ENCODE measurements at places on chromosomes 1 and 21. TPM values are rescaled to one million over a fixed set of nuclear protein-coding genes. Genes with fewer than 3 reads are reported as not detected.

- DNase-seq: no peak
- peak overlapping the region; percentile 69 for H3K27ac ChIP-seq
- H3K27me3 ChIP-seq: no peaks in the 10 kb centered on the region
- no peaks in the 10 kb centered on the region for H3K4me1 ChIP-seq
Measured at GRCh38 chr1:85229574-85230097, 28.8 kb upstream of the SYDE2 start.

DNA sequence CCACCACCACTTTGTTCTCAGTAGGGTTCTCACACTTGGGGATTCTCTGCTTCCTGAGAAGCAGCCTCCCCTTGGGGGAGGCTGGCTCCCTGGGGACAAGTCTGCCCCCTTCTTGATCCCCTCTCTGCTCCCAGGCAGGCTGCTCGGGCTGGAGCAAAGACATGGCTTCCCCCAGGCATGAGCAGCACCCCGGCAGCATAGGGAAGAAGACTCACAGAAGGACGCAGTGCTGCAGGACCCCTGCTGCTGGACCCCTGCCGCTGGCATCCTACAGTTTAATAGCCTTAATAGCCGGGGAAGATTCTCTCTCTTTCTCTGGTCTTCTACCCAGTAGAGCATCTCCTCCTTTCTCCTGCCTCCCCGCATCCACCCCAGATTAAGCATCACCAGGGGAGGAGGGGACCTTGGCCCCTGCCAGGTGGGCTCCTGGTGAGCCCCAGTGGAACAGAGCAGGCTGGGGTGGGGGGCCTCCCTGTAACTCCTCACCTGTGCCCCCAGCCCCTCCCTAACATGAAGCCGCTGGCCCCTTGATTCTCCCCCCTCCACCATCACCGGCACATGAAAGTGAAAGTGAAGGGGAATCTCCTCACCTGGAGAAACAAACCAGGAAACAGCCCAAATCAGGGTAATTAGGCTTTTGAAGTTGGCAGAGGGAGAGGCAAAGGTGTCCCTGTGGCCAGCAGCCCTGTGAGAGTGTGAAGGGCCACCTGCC is 2.5 kb downstream of the WNT3A start:
- H3K36me3 ChIP-seq: no peaks in the 10 kb centered on the region
- H3K4me1 ChIP-seq: no peaks in the 10 kb centered on the region
- no peak for DNase-seq
- no peak overlapping the region for H3K27ac ChIP-seq
- peaks cover 21% of the 10 kb centered on the region for H3K27me3 ChIP-seq

Gene CR2
- 3.6 TPM for total RNA-seq

GRCh38 chr1:189605226-189605625 is 872.4 kb downstream of the BRINP3 start:
- no peaks in the 10 kb centered on the region for H3K27me3 ChIP-seq
- H3K4me3 ChIP-seq: no peak overlapping the region
- H3K4me1 ChIP-seq: no peaks in the 10 kb centered on the region
- DNase-seq: no peak
- no peak overlapping the region for H3K27ac ChIP-seq

Gene DDX20
- total RNA-seq: 14.4 TPM

GRCh38 chr1:67970088-67970487 is 80.3 kb downstream of the DIRAS3 start:
- DNase-seq: no peak
- no peaks in the 10 kb centered on the region for H3K4me1 ChIP-seq
- H3K27ac ChIP-seq: no peak overlapping the region
- H3K36me3 ChIP-seq: no peaks in the 10 kb centered on the region

DNA sequence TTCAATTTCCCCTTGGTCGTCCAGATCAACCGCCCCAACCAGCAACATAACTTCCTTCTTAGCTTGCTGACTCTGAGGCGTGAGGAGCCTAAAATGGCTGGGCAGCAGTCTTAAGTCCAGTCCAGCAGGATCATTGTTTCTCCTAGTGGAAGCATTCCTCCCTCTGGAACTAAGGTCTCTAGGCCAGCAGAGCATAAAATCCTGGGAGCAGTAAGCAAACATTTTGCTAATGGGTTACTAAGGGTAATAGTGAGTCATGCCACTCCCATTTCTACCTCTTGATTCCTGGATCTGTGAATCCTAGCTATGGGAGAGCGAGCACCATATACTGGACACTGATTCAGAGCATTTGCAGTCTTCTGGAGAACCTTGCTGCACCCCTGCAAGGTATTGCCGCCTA is 59.9 kb downstream of the ADSS2 start:
- H3K4me1 ChIP-seq: no peaks in the 10 kb centered on the region
- no peaks in the 10 kb centered on the region for H3K36me3 ChIP-seq
- DNase-seq: no peak
- no peaks in the 10 kb centered on the region for H3K27me3 ChIP-seq
- no peak overlapping the region for H3K4me3 ChIP-seq
- H3K27ac ChIP-seq: no peak overlapping the region
